H54 (cell line): ENCODE measurements at places on chromosomes 7 and 10.

GRCh38 chr7:2774280-2774679, 69.8 kb downstream of the GNA12 start:
- no peak for DNase-seq

- DNase-seq = peak; percentile 75
Observed at GRCh38 chr10:102452672-102453340, 1.5 kb upstream of the C10orf95 start.

GRCh38 chr7:18626086-18626485, 130.5 kb downstream of the HDAC9 start:
- DNase-seq = no peak

- DNase-seq = no peak
Observed at GRCh38 chr7:67619175-67619574, 622.5 kb downstream of the TYW1 start.

GRCh38 chr10:31830887-31831286, 97.7 kb downstream of the ARHGAP12 start:
- no peak for DNase-seq

GRCh38 chr10:6581778-6582228, 1.7 kb upstream of the PRKCQ start:
- DNase-seq = no peak

DNA sequence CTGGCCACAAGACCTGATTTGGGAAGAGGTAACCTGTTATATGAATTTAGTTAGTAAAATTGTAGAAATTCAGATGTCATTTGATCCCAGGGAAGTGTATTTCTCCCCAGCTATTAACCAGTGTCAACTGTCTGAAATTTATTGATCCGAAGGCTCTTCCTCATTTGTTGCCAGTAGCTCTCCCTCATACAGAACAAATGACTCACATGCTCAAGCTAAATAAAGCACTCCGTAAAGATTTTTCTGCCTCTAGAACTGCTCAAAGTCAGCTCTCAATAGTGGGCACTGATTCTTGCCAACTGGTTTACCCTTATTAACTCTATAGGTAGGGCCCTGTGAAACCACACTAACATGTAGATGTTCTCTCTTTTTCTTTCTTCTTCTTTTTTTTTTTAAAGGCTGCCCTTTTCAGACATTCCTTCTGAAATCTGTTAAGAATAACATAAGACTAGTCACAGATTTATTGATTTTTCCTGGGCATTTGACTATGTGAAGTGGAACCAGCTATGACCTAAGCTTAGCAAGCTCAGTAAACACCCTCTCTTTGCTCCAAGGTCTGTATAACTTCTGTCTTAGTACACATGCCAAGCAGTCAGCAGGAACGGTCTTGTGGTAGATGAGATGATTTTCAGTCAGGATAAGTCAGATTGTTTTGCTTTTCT, 21.8 kb downstream of the RPA3 start:
- no peak for DNase-seq

DNA sequence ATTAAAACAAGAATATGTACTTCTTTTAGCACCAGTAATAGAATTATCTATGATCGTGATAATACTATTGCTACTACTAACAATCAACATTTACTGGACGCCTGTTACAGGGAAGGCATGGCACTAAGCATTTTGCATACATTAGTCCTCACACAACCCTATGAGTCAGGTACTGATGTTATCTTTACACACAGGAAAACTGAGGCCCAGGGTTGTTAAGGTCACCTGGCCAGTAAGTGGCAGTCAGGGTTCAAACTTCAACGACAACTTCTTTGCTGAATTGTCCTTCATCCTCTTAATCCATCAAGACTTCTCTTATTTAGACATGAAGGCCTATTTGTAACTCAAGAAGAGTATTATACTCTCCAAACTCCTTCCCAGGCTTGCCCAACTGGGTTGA, 41.9 kb upstream of the ACSL5 start:
- no peak for DNase-seq

- DNase-seq = no peak
Observed at GRCh38 chr7:36148422-36149065, 4.5 kb upstream of the EEPD1 start.

DNA sequence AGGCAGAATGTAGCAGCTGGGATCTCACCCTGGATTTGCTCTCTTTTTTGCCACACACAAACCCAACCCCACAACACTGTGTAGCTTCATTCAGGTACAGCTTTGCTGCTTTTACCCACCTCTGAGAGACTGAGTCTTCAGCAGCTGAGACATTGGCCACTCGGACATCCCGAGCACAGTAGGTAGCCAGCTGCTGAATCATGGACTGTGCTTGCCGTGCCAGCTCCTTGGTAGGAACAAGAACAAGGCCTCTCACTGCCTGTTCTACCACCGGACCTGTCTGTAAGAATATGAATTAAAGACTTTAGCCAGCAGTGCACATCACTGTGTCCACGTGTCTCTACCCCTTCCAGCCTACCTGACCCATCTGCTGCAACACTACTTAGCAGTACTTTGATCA, 937 bp downstream of the DDX56 start:
- DNase-seq = no peak
